ENCODE measurements at places on chromosomes 3 and 15.

DNA sequence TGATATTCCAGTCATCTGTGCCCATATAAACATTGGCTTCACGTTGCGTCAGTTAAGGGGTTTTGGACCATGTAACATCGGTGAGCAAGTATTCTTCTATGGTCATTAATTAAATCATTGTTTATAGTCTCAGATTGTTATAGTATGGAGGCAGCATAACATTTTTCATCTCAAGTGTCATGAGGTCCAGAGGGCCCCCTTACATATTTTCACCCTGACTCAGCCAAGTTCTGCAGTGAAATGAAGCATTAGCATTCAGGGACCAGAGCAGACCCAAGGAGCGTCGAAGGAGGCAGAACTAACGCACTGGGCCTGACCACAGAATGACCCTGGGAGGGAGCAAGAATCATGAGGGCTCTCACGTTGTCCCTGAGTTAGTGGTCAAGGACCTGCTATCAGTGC is 171.5 kb downstream of the LRTM1 start:
- no peak for DNase-seq

- peak; percentile 65 for DNase-seq
These were observed 26.8 kb downstream of the NFKBIZ start for GRCh38 chr3:101876142-101876541.

DNA sequence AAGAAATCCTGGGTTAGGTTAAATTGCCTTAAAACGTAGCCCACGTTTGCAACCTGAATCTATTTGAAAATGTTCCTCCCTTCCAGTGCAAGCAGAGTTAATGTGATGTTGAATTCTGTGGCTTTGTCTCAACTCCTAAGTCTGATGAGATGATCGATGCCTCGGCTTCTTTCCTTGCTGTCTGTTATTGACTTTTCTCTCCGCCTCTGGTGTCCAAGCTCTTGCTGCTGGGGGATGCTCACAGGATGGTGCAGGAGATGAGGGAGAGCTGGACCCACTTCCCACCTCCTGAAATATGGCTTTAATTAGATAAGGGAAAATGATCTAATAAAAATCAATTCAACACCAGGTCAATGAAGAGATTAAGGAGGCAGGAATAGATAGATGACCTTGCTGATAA is 407.9 kb upstream of the RGMA start:
- no peak for DNase-seq

DNA sequence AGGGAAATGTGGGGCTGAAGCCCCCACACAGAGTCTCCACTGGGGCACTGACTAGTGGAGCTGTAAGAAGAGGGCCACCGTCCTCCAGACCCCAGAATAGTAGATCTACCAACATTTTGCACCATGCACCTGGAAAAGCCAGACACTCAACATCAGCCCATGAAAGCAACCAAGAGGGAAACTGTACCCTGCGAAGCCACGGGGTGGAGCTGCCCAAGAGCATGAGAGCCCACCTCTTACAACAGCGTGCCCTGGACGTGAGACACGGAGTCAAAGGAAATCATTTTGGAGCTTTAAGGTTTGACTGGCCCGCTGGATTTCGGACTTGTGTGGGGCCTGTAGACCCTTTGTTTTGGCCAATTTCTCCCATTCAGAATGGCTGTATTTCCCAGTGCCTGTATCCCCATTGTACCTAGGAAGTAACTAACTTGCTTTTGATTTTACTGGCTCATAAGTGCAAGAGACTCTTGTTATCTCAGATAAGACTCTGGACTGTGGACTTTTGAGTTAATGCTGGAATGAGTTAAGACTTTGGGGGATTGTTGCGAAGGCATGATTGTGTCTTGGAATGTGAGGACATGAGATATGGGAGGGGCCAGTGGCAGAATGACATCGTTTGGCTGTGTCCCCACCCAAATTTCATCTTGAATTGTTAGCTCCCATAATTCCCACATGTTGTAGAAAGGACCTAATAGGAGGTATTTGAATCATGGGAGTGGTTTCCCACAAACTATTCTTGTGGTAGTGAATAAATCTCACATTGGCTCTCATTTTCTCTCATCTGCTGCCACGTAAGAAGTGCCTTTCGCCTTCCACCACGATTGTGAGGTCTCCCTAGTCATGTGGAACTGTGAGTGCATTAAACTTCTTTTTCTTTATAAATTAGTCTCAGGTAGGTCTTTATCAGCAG is 105.8 kb downstream of the CBLB start:
- no peak for DNase-seq

DNA sequence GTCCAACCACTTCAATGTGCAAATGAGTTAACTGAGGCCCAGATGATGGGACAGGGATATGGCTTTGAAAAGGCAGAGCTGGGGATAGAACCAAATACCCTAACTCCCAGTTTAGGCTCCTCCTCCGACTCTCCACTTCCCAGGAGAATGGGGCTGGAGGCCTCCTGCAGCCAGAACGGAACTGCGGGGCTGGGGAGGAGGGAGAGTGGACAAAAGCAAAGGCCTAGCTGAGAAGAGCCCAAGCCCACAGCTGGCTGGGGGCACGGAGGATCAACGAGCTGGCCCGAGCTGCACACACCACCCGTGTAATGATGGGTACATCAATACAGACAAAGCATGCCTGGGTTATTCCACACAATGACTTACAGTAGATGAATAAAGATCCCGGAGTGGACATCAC is 74.8 kb downstream of the NUP210 start:
- DNase-seq, result peak; percentile 13

GRCh38 chr3:56962206-56962605 is 98.3 kb upstream of the SPATA12 start:
- DNase-seq, result no peak

DNA sequence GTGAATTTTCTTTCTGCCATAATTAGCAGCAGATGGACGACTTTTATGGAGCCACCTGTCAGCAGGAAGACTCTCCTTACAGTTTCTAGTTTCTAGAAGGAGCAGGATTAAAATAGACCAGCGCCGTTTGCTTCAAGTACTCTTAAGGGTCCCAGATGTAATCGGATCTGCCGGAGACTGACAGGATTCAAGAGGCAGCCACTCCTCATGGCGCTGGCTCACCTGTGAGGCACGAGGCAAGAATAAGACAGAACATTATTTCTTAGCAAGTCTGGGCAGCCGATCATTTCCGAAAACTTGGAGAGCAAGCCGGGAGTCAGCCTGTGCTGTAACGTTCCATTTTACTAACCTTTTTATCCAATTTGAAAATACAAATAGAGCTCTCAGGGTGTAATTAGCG is 410.4 kb upstream of the RORA start:
- no peak for DNase-seq

DNA sequence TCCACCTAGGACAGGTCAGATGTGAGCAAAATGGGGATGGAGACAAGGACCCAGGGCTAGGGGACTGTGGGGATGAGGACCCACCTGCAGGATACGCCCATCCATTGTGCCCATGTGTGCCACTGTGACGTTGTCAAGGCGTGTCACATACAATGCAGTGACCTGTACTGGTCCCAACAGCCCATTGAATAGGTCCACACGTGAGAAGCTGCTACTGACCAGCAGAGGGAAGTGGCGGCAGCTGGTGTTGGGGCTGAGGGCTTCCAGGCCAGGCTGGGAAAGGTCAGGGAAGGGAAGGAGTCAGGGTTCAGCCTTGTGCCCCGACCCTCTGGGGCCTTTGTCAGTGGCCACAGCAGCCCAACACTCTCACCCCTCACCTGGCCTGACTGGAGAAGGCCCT is 4.7 kb downstream of the MST1R start:
- no peak for DNase-seq

GRCh38 chr3:50850639-50851511 is 176.1 kb downstream of the DOCK3 start:
- DNase-seq, result peak; percentile 67

Data from osteoblast (primary cell).